HCT116 (cell line): ENCODE measurements at places on chromosomes 1 and 21.

DNA sequence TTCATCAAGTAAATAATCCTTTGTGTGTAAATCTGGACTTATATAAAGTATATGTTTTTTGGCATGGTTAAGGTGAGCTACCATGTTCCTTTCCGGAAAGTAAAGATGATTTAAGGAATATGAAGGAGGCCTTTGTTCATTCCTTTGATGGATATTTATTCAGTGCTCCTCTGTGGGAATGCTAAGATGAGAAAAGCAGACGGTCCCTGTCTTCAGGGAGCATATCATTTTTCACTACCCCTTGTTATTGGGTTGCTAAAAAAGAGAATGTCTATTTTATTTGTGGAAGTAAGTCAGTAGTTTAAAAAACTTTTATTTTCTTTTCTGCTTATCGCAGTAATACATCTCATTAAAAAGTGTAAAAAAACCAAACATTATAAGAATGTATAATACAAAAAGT, 35.1 kb upstream of the CNN3 start:
- no peak for DNase-seq

GRCh38 chr1:212189352-212189738, 95.9 kb upstream of the PPP2R5A start:
- no peak for DNase-seq

DNA sequence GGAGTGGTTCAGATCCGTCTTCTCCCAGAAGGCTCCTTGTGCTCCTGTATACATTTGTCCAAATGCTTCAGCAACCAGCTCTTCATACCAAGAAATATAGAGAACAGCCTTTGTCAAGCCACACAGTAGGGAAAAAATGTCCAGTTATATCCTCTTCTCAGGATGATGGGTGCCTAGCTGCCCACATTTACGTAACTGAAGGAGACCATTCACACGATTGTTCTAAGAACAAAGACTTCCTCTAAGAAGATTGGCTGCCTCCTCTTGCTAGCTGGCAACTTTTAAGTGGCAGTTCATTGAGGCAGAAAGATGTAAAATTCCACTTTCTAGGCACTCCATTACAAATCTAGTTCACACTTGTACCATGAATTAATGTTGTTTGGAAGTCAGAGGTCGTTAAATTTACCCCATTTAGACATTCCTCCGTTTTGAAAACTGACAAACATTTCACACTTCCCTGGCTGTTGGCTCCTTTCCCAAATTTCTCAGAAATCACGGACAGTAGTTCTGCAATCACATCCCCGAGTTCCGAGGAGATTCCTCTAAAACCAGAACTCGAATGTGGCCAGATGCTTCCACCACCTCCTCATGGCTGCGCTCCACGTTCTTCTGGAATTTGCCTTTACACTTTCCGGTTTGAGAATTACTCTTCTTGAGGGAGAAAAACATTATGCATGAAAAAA, 45.6 kb upstream of the CSF1 start:
- no peak for DNase-seq

GRCh38 chr1:202225131-202225530, 31.5 kb downstream of the LGR6 start:
- DNase-seq, result no peak

- no peak for DNase-seq
Observed at GRCh38 chr21:34307991-34308532, 55.7 kb upstream of the KCNE2 start.

- DNase-seq, result no peak
Observed at GRCh38 chr1:219324171-219324570, 150.5 kb downstream of the LYPLAL1 start.

DNA sequence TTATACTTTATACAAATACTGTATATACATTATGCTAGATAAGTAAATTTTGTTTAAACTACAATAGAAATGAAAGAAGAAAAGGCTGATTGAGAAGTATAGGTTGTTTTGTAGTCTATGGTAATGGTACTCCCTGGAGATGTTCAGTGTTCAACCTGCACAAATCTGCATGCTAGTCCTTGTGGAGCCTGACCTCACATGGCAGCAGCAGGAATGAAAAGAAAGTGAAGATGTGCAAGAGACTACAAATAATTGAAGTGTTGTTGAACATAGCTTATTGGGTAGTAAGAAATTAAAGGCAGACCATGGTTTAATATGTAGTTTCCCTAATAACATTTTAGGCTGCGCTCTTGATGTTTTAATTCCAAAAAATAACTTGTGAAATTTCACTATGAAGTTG, 201.2 kb downstream of the TGFB2 start:
- DNase-seq, result no peak

GRCh38 chr1:42746436-42747105, 6.5 kb upstream of the CLDN19 start:
- DNase-seq, result no peak

GRCh38 chr21:26138615-26139257, 31.8 kb downstream of the APP start:
- DNase-seq, result no peak

GRCh38 chr1:42926235-42926878, 32.3 kb downstream of the SLC2A1 start:
- DNase-seq, result no peak

DNA sequence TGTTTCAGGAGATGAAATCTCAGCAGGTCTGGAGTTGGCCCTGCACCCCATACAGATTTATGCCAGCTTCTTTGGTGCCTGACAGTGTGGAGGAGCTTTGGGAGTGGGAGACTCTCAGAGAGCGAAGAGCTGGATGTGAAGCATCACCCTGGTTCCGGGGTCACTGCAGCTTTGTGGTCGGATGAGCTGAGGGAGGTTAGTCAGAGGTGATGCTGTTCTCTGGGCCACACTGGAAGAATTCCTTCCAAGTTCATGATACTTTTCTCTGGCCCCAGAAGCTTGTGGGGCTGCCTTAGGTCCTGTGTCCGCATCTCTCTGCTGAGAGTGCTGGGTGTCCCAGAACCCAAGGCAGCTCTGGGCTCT, 467.8 kb downstream of the CAMTA1 start:
- no peak for DNase-seq

DNA sequence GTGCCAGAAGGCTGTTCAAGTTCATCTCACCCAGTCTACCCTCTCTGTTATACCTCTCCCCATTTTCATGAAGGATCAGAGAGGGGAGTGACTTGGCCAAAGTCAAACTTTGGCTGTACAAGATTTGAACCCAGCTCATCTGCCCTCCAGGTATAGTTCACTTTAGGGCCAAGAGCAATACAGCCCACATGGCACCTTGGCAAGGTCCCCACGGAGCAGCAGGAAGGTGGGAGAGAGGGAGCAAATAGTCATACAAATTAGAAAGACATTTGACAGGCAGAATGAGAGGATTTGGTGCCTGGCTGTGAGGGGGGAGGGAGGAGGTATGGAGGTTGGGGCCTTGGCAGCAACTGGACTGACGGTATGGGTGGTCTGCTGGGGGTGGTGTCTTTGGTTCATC, 1.0 kb downstream of the HPCAL4 start:
- DNase-seq, result no peak

GRCh38 chr1:206847337-206847834, 18.0 kb upstream of the IL20 start:
- no peak for DNase-seq

- DNase-seq, result no peak
Observed at GRCh38 chr1:169931795-169932231, 38.1 kb upstream of the SCYL3 start.

DNA sequence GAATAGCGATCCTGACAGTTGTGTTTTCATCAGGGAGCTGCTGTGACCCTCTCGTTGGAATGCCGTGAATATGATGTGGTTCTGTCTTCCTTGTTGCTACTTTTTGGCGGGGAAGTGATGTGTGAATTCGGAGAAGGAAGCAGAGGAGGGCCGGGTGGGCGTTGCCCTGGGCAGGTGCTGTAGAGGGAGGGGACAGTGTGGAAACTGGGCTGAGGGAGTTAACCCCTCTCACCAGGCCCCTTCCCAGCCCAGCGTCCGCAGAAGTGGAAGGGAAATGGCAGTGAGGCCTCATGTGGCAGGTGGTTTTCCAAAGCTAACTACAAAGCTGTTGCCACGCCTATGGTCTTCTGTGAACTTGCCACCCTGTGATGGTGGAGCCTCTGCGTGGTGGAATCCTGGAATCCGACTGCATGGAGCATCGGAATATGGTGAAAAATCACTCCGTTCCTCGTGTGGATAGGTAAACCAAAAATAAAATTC, 227.9 kb downstream of the DYRK1A start:
- no peak for DNase-seq

DNA sequence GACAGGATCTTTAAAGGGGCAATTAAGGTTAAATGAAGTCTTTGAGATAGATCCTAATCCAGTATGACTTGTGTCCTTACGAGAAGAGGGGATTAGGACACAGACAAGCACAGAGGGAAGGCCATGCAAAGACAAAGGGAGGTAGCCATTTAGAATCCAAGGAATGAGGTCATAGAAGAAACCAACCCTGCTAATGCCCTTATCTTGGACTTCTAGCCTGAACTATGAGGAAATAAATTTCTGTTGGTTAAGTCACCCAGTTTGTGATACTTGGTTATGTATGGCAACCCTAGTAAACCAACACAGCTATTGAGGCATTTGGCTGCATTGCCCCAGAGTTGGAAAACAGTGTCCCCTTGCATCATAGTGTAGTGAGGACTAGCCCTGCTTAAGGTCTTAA, 121.3 kb downstream of the MAST2 start:
- no peak for DNase-seq

GRCh38 chr1:94612525-94613204, 71.1 kb upstream of the F3 start:
- DNase-seq, result no peak

DNA sequence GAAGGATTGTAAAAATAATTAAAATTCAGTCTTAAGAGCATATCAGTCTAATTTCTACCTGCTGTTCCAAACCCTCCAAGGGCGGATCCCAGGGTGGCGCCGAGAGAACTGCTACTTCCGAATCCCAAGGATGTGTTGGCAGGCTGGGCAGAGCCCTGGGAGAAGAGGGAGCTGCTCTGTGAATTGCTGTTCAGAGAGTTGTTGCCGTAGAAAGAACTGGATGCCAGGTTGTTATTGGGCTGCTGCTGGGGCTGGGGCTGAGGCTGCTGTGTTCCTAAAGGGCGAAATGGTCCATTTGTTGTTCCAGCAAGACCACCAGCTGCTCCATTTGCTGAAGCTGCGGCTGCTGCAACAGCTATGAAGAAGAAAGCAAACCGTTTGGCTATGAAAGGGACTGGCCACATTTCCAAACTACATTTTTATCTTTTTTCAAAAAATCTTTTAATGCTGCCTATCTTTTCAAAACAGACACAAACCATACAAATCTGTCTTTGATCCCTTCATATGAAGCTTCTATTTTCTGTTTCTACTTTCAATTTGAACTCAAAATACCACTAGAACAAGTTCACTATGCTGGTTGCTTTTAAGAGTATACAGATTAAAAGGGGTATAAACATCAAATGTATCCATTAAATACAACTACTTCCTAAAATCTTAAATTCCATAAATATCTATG, 57.5 kb upstream of the SDC3 start:
- no peak for DNase-seq

- no peak for DNase-seq
Observed at GRCh38 chr1:3399732-3400131, 54.7 kb upstream of the ARHGEF16 start.

GRCh38 chr21:28833182-28833581, 159.5 kb downstream of the LTN1 start:
- no peak for DNase-seq

GRCh38 chr1:161473348-161473747, 31.9 kb upstream of the FCGR2A start:
- no peak for DNase-seq
